ENCODE measurements at places on chromosomes 2 and 18. TPM values are rescaled to one million over a fixed set of nuclear protein-coding genes. Genes with fewer than 3 reads are reported as not detected.

NAT8 gene
- total RNA-seq: not detected

ONECUT2 gene
- total RNA-seq: under 0.01 TPM

ACMSD gene
- total RNA-seq: not detected

OTOS gene
- not detected for total RNA-seq

DCDC2C gene
- not detected for total RNA-seq

LHCGR gene
- not detected for total RNA-seq

EMILIN1 gene
- total RNA-seq: 9.8 TPM

IMP4 gene
- 98.8 TPM for total RNA-seq

C1GALT1C1L gene
- total RNA-seq: not detected

CHRND gene
- total RNA-seq: not detected

INO80B gene
- total RNA-seq: 12.3 TPM

CROCC2 gene
- total RNA-seq: not detected

UBR3 gene
- 73.7 TPM for total RNA-seq

MDH1B gene
- total RNA-seq: 0.65 TPM

LBX2 gene
- 3.2 TPM for total RNA-seq

G6PC2 gene
- not detected for total RNA-seq

KLHL14 gene
- not detected for total RNA-seq

NEURL3 gene
- not detected for total RNA-seq

EPC2 gene
- total RNA-seq: 33.6 TPM

ANKRD30B gene
- total RNA-seq: not detected

SERPINB10 gene
- 0.07 TPM for total RNA-seq

CHN1 gene
- total RNA-seq: 27.3 TPM

MAP3K2 gene
- total RNA-seq: 18.0 TPM

INPP5D gene
- total RNA-seq: 39.6 TPM
